ENCODE measurements at places on chromosomes 3 and 15.

DNA sequence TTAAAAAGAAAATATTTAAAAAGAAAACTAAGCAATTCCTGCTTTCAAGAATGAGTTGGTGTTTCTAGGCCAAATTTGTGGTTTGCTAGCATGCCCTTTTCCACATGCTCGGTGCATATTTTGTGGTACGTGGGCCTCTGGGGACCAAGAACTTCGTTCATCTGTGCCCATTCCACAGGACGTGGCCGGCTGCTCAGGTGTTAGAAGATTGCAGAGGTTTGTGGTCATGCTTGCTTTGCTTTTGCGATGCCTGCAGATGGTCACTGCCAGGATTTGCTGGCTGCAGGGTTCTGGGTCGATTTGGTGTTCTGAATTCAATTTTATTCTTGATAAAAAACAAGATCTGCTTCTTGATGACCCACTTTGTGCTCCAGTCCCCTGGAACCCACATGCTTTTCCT lies 7.5 kb downstream of the PSTPIP1 start:
- DNase-seq = no peak

DNA sequence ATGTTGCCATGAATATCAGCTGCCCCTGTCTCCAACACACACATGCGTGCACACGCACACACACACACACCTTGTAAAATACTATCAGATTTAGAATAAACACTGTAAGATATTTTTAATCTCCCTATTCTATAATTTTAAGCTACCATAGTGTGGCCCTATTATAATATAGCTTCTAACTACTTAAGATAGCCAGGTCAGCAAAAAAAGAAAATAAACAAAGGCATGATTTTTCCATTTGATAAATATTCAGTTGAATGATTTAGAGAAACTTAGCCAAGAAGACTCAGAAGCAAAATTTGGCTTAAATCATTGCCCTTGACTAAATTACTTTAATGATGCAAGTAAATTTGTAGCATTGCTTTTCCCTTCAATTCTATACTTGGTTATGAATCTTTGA lies 162.2 kb downstream of the ALCAM start:
- no peak for DNase-seq

DNA sequence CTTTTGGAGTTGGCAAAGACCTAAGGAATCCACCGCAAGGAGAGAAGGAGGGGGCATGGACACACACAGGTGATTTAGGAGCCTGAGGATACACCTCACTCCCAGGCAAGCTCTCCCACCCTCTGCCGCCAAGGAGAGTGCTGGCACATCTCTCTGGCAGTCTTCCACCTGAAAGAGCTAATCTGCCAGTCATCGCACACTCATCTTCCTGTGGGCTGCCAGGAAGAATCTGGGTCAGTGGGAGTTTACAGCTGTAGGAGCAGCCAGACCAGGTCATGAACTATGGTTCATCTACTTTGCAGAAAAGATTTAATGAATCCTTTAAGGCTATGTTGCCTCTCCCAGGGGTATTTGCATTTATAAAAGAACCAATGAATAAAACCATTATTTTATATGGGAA lies 170.6 kb upstream of the TSC22D2 start:
- peak; percentile 92 for DNase-seq

DNA sequence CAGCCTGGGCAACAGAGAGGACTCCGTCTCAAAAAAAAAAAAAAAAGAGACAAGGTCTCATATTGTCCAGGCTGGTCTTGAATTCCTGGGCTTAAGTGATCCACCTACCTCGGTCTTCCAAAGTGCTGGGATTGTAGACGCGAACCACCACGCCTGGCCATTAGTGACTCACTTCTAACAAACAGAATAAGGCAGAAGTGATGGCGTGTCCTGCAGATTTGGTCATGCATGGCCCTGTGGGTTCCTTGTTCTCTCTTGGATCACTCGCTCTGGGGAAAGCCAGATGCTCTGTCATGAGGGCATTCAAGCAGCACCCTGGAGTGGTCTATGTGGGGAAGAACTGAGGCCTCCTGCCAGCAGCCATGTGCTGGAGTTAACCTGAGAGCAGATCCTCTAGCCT lies 27.4 kb upstream of the TJP1 start:
- DNase-seq = no peak

DNA sequence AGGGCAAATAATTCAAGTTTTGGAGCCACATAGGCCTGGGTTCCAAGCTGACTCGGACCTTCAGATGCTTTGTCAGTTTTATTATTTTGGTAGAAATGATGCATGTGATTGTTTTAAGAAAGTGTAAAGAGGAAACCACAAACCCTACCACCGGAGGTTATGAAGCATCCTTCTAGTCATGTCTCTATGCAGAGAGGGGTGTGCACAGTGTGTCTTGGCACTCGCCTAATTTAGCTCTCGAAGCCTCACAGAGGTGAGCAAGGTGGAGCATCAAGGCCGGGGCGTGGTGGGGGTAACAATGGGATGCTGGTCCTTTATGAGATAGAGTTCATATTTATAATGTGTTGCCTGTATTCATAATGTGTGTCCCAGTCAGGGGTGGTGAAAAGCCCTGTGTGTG lies 63.7 kb upstream of the SMAD6 start:
- peak; percentile 10 for DNase-seq

DNA sequence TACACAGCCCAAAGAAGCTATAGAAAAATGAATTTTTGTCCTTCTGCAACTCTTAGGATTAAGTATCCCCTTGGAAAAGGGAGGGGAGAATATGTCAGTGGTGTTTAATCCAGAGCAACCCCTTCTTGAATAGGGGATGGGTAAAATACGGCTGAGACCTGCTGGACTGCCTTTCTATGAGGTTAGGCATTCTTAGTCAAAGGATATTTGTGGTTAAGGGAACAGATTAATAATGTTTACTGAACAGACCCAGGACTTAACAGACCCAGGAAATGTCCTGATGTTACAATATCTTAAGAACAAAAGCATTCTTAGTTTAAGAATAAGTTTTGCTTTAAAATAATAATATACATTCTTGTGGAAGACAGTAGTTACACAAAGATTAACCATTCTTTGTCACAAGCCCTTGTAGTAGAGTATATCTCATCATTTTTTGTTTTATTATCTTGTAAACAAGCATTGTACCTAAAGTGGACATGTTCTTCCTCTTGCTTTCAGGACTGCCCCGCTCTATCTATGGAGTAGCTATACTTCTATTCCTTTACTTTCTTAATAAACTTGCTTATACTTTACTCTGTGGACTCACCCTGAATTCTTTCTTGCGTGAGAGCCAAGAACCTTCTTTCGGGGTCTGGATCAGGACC lies 43.8 kb upstream of the B3GALNT1 start:
- DNase-seq = peak; percentile 16

GRCh38 chr15:80471881-80472280 lies 67.7 kb downstream of the ARNT2 start:
- no peak for DNase-seq

DNA sequence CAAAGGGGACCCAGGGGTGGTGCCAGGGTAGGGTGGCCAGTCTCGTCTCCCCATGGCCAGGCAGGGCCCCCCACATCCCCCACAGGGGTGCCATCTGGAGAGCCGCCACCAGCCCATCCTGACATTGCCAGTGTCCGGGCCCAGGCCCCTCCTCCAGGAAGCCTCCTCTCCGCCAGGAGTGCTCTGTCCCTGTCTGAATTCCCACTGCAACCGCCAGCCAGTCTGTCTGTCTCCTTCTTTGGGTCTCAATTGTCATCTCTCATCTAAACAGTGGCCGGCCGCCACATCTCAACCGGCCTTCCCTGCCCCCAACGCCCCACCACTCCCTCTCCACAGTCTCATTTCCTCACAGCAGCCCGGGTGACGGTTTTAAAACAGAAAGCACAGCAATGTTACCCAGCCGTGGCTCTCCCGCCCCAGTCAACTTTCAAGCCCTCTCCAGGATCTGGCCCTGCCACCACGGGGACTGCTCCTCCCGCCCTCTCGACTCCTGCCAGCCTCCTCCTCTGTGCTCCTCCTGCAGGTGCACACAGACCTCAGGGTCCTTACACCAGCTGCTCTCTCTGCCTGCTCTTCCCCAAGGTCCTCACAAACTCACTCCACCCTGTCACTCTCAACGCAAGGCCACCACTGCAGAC lies 57.0 kb downstream of the IQSEC1 start:
- no peak for DNase-seq

DNA sequence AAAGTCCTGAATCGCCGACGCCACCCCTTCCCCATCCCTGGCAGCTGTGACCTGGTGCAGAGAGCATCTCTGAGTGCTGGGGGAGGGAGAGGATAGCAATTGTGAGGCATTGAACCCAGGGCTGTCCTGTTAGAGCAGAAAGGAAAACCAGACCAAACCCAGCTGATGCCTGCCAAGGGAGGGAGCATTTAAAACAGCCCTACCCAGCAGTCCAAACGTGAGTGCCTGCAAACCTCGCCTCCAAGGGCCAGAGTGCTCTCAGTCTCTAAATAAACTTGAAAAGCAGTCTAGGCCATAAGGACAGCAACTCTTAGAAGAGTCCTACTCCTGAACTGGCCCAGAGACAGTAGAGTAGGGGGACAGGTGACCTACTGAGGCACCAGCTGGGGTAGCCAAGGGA lies 20.0 kb upstream of the LARS2 start:
- no peak for DNase-seq

GRCh38 chr3:111128884-111129283 lies 57.3 kb downstream of the NECTIN3 start:
- DNase-seq = peak; percentile 9

- DNase-seq = peak; percentile 58
Measured at GRCh38 chr3:129398803-129399144, 29.7 kb downstream of the EFCAB12 start.

DNA sequence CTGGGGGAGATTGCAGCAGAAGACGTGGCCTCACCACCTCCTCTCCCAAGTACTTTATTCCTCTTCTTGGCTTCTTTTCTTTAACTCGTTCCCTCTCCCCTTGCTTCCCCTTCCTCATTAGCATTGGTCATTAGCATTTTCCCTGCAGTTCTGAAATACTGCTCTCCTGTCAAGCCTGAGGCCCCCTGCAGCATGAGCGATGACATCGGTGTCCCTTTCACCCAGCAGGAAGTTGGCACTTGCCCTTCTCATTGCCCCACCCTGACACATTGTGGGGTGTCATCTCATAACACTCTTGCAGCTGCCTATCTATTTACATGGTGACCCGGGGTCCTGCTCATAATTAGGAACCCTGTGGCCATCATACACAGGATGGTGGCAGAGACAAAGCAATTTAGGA lies 167.1 kb downstream of the ARRDC4 start:
- no peak for DNase-seq

- DNase-seq = no peak
Measured at GRCh38 chr3:59411186-59411585, 361.4 kb upstream of the CFAP20DC start.

DNA sequence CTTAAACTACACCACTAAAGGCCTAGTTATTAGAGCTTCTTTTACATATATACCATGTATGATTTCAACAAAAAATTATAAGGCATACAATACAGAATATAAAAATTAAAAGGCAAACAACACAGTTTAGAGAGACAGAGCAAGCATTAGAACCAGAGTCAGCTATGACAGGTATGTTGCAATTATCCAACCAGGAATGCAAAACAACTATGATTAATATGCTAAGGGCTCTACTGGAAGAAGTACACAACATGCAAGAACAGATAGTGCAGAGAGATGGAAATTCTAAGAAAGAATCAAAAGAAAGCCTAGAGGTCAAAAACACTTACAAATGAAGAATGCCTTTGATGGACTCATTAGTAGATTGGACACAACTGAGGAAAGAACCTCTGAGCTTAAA lies 39.6 kb downstream of the CCDC54 start:
- peak; percentile 31 for DNase-seq

DNA sequence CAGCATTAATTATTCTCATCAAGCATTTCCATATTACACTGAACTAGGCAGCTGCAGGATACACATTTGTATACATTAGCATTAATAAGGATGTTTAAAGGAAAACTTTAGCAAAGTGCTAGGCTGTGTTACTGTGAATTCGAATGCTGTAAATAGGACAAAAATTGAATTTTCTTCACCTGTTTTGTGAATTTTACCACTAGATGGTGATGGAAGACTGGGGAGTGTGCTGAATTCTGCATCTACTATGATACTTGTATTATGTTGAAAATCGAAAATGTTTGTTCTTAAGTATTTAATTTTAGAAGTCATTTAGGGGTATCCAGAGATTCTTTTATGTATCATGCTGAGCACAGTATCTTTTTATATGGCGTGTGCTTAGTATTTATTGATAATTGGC lies 12.3 kb upstream of the P2RY14 start:
- DNase-seq = peak; percentile 66

- no peak for DNase-seq
Measured at GRCh38 chr3:152054315-152054714, 180.9 kb downstream of the SUCNR1 start.

DNA sequence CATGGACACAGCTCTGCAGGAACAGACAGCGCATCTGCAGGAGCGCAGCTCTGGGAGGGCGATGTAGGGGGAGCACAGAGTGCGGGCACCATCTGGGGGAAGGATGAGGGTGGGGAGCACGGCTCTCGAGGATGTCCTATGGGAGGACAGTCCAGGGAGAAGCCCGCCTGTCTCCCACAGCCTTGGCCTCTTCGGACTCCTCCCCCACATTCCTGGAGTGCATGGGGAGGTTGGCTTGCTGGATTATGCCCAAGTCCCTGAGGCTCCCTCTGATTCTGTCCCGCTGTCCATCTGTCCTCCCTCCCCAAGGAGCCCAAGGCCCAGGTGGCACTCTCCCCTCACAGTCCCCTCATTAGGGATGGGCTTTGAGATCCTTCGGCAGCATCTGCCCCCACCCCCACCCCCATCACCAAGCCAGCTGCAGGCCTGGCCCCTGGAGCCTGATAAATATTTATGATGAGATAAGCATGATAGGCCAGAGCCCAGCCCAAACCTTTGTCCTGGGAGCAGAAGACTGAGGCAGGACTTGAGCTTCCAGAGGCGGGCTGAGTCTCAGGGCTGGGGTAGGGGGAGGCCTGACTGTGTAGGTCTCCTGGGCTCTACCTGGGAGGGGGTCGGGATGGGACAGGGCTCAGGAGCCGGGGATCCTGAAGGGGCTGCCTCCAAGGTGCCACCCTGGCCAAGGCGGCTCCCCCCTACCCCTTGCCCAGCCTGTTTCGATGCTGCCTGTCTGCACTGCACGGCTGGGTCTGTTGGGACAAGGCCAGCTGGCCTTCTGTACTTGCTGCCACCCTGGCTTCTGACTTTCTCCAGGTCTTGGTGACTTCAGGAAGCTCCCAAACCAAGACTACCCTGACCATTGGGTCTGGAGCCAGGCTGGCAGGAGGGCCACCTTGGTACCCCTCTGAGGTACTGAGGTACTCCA lies 28.6 kb upstream of the SEMA3F start:
- peak; percentile 51 for DNase-seq

DNA sequence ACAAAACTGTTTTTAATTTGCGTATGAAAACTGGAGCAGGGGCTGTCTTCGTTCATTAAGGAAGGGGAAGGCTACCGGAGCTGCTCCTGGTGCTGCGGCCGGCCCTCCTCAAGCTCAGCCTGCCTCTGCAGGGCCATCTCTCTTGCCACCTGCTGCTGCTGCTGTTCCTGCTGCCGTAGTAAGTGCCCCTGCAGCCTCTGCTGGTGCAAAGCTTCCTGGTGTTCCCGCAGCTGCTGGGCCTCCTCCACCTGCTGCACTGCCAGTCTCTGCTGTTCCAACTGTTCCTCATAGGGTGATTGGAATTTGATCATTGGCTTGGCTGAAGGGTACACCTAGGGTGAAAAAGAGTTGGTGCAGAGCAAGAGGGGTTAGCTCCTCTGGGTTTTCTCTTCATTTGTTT lies 66.0 kb downstream of the GOLIM4 start:
- DNase-seq = no peak

- DNase-seq = peak; percentile 46
Measured at GRCh38 chr3:46845397-46845859, 17.8 kb downstream of the MYL3 start.

Measured in ELR (cell line).